Hepatic stellate cell (primary cell): ENCODE measurements at places on chromosomes 2 and 18.

- DNase-seq: peak; percentile 47
These were observed 46.4 kb upstream of the SELENOI start for GRCh38 chr2:26299471-26300101.

- peak; percentile 61 for DNase-seq
These were observed 48.0 kb downstream of the TEX44 start for GRCh38 chr2:231640641-231641111.

- DNase-seq: no peak
These were observed 134.8 kb upstream of the HDAC4 start for GRCh38 chr2:239535413-239536144.

DNA sequence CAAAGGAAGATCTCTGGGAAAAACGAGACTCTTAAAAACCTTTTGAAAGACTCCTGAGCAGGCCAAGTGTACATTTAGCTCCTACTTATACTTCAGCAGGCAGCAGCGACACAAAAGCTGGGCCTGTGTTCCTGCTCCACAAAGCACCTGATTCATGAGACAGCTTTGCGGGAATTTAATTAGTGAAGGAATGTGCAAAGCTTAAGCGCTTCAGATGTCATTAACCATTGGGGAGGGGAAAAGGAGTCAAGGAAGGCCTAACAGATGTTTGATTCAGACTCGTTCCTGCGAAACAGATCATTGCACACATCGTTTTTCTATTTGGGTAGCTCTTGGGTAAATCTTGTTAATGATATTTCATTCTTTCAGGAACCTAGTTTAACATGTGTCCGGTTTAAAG lies 125.9 kb downstream of the MAIP1 start:
- DNase-seq: no peak

DNA sequence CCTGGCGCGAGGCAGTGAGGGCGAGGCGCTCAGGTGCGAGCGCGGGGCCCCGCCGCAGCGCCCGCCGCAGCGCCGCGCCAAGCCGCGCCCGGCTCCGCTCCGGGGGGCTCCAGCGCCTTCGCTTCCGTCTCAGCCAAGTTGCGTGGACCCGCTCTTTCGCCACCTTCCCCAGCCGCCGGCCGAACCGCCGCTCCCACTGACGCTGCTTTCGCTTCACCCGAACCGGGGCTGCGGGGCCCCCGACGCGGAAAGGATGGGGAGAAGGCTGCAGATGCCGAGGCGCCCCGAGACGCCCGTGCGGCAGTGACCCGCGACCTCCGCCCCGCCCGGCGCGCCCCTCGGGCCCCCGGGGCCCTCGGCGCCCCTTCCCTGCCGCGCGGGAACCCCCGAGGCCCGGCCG lies 328 bp upstream of the INHBB start:
- no peak for DNase-seq

- no peak for DNase-seq
These were observed 81.9 kb upstream of the UXS1 start for GRCh38 chr2:106275971-106276370.

DNA sequence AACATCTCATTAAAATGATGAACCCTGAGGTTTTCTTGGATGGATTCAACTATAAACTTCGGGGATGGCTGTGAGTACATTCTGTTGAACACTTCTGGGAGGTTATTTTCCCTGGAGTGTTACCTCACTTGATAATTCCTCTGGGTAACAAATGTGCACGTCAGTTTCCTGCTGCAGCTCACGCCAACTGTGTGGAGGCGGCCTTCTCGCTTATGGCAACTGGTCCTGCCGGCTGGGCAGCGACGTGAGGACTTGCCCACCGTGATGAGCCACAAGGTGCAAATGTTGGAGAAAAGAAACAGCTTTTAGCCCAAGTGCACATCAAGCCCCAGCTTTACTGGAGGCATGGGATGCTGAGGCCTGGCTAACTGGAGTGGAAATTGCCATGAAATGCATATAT lies 15.9 kb downstream of the MYCN start:
- no peak for DNase-seq
